Adrenal gland (tissue), 19 donors: ENCODE measurements at places on chromosomes 13 and 19. TPM values are rescaled to one million over a fixed set of nuclear protein-coding genes. Genes with fewer than 3 reads are reported as not detected.

- no peak for DNase-seq
These were observed 491.5 kb downstream of the OLFM4 start for GRCh38 chr13:53520132-53520531.

Gene TMIGD2
- total RNA-seq = not detected

GRCh38 chr19:42275103-42275502 is 6.1 kb downstream of the CIC start:
- DNase-seq = no peak

DNA sequence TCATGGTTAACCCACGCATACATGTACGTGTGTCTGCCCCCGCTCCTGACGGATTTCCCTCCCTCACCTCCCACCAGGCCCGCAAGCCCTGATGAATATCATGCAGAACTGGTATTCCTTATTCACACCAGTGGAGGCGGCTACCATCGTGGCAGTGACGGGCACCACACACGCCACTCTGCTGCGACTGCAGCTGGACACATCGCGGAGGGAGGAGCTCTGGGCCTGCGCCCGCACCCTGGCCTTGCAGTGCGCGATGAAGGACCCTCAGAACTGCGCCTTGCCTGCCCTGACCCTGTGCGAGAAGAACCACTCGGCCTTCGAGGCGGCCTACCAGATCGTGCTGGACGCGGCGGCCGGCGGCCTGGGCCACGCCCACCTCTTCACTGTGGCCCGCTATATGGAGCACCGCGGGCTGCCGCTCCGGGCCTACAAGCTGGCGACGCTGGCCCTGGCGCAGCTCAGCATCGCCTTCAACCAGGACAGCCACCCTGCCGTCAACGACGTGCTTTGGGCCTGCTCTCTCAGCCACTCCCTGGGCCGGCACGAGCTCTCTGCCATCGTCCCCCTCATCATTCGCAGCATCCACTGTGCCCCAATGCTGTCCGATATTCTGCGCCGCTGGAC is 35.0 kb downstream of the ZSWIM4 start:
- no peak for DNase-seq

DNA sequence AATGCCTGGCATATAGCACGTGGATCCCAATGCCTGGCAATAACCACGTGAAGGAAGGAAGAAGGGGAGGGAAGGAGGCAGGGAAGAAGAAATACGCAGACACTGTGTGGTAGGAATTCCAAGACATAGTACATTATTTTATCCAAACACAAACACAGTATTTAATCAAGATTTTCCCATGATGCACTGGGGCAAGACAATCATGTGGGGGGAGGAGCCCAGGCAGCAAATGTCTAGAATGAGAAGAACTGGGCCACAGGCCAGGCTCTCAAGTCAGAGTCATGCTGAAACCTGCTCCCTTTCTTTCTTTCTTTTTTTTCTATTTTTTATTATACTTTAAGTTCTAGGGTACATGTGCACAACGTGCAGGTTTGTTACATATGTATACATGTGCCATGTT is 717.9 kb downstream of the UQCRFS1 start:
- DNase-seq = no peak

- no peak for DNase-seq
These were observed 853.8 kb upstream of the MIR17HG start for GRCh38 chr13:90493667-90494066.

- no peak for DNase-seq
These were observed 42.7 kb downstream of the BRD4 start for GRCh38 chr19:15289673-15290072.

Gene KLK2
- not detected for total RNA-seq

DNA sequence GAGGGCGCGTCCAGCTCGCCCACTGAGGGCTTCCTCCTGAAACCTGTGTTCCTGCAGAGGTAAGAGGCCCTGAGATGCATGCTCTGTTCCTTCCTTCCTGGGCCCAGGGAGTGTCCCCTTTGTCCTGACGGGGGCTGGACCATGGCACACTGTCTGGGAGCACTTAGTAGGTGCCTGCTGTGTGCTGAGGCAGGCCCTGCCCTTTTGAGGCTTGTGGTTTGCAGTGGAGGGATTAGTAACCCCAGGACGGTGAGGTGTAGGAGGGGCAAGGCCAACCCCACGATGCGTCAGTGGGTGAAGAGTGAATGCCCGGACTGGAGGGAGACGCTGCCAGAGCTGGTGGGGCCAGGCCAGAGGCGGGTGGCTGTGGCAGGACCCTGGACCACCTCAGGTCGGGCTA is 11.2 kb upstream of the F2RL3 start:
- DNase-seq = no peak

DNA sequence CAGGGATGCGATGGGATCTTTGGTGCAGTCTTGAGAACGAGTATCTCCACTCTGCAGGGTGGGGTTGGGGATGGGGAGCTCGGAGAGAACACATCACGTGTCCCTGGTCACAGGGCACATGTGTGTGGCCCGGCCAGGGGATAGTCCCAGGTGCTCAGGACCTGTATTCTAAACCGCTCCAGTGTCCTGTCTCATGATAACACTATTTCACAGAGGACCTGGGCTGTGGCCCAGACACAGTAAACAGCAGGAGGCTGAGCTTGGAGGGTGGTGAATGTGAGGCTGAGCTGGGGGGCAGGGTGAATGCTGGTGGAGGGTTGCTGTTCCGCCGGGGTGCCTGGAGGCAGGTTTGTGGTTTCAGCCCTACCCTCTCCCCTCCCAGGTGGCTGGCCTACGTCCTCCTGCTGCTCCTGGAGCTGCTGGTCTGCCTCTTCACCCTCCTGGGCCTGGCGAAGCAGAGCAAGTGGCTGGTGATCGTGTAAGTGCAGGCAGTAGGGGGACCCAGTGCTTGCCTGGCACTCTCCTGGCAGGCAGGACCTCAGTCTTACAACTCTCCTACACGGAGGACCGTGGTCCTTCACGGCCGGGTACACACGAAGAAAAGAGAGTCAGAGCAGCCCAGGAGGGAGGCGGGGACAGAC is 11.1 kb downstream of the TTYH1 start:
- no peak for DNase-seq
